T-helper 17 cell (primary cell): ENCODE measurements at places on chromosomes 3 and 15.

DNA sequence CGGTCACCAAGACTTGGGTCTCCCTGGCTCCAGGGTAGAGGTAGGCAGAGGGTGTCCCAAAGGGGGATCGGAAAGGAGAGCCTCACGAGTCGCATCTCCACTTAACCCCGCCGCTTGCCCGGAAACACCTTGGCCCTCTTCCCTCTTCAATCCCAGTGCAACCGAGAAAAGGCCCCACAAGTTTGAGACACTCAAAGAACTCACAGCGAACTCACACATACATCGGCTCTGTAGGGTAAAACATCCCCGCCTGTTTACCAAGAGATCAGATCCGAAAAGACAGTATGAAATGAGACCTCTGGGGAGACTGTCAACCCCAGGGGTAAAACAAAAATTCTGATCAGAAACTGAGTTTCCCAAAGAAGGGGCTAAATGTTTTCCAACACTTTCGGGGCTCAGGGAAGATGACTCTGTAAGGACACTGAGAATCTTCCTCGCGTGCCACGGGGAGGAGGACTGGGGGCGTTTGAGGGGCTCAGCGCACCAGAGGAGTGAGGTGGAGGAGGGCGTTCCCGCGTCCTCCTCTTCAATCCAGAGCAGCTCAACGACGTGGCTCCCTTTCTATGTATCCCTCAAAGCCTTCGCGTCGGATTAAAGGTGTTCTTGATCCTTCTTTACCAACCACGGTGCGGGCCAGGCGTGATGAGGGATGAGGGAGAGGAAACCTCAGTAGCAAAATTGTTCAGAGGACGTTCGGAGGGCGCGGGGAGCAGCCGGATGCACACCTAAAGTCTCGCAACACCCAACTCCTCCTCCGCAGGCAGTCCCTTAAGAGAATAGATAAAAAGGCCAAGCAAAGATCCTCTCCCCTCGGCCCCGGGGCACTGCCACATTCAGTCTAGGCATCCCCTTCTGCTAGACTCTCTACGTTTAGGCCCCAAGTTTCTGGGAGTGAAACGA, 3.7 kb downstream of the WNT5A start:
- no peak for DNase-seq

DNA sequence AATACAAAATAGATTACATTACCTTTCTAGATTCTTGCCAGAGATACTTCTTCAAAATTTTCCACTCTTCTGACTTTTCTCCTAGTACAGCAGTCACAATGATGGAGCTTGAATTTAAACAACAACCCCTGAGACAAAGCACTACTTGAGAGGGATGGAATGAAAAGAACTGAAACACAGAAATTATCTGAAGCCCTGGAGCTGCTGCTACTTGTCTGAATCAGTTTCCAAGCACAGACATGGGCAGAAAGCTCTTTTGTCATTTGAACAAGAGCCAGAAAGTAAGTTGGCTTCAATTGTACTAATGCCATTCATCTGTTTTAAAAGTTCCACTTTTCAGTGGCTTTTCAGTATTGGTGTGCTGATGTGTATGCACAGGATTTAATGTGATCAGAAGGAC, 718.5 kb upstream of the ARPP21 start:
- DNase-seq = no peak

DNA sequence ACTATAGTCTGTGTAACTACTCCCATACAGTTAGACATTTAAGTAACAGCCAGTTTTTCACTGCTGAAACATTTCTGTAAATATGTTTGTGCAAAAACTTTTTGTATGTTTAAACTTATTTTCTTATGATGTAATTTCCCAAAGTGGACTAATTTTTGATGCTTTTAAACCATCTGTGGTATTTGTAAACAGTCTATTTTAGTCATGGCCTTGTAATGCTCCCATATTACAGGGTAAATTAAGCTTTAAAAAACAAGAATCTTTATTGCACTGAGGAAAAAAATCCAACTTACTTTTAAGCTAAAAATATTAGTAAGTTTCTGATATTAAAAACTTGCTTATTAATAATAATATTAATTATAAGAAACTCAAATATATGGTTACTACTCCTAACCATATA, 13.5 kb downstream of the CCDC14 start:
- DNase-seq = no peak

- DNase-seq = no peak
These were observed 5.2 kb upstream of the CPLX3 start for GRCh38 chr15:74821091-74821789.

DNA sequence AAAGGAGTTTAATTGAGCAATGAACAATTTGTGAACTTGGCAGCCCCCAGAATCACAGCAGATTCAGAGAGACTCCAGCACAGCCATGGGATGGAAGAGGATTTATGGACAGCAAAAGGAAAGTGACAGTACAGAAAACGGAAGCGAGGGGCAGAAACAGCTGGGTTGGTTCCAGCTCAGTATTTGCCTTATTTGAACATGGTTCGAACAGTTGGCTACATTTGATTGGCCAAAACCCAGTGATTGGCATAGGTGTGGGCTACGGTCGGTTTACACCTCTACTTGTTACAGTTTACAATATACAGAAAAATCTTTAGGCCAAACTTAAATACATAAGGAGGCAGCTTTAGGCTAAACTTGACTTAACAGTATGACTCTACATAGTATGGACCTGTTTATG, 9.7 kb upstream of the MAP3K13 start:
- no peak for DNase-seq

GRCh38 chr3:188205992-188206416, 52.0 kb downstream of the LPP start:
- DNase-seq = no peak

GRCh38 chr15:97386940-97387339, 573.6 kb upstream of the ARRDC4 start:
- DNase-seq = no peak

GRCh38 chr3:72950372-72950771, 46.2 kb upstream of the PPP4R2 start:
- no peak for DNase-seq

GRCh38 chr3:132637590-132637989, 22.0 kb downstream of the ACAD11 start:
- no peak for DNase-seq

DNA sequence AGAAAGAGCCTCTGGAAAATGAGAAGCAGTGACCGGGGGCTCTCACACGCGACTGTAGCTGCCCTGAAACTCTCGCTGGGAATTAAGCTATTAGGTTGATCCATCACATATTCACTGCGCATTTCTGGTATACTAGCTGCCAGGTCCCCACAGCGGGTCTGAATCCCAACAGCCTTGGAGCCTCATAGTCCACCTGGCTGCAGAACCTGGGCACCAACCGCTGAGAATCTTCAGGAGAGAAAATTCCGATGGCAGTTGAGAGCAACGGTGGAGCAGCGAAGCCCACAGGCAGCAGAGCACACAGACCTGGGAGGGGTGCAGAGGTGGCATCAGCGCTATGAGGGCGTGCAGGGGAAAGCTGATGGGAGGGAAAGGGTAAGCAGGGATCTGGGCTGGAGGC, 75.1 kb downstream of the FAM174B start:
- DNase-seq = no peak

DNA sequence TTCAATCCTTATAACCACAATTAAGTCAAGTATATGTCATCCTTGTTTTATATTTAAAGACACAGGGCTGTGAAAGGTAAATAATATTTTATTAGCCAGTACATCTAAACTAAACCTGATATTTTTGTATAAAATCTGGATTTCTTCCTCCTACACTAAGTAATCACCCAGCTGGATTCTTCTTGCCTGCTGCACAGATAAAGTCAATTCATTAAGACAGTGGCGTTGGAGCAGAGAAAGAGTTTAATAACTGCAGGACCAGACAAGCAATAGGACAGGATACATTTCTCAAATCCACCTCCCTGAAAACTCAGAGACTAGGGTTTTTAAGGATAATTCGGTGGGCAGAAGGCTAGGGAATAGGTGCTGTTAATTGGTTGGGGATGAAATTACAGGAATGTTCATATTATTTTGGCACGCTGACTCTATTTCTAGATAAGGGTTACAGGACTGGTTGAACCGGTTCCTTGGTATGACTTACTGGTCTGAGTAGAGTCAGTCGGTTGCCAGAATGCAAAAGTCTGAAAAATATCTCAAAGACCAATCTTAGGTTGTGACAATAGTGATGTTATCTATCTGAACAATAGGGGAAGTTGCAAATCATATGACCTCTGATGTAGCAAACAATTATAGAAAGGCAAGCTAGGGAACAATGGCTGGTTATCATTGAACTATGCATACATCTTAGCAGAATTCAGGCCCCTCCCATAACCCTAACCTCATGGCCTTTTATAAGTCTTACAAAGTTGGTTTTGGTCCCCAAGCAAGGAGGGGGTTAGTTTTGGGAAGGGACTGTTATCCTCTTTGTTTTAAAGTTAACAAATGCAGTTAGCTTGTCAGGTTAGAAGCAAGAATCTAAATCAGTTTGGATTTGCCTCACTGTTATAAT, 244.8 kb downstream of the ALCAM start:
- no peak for DNase-seq

DNA sequence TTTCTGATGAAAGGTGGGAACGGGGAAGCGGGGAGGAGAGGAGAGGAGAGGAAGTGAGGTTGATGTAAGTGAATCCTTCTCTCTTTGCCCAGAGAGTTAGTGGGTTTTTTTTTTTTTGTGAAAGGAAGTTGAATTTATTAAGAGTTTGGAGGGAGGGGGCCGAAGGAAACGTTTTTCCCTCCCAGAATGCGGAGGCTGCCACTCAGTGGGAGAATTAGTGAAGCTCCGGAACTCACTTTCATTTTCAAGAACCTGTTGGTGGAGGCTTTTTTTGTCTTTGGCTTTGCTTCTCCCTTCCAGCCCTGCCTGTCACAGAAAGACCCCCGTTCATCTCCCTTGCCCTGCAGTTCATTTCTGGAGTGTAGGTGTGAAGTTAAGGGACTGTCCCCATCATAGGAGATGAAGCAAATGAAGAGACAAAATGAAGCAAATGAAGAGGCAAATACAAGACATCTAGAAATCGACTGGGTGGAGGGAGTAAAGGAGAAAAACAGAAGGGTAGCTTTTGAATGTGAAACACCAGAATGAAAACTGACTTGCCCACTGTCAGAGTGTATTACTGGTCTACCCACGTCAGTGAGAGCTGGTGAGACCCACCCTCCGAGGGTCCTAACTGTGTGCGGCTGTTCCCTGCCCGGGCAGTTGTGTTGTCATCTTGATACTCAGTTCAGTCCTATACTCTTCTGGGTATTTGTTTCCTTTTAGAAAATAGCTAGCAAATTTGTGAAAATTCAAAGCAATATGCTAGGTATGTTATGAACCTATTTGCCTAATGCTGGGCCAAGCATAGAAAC, 91.5 kb downstream of the ITPR1 start:
- no peak for DNase-seq

DNA sequence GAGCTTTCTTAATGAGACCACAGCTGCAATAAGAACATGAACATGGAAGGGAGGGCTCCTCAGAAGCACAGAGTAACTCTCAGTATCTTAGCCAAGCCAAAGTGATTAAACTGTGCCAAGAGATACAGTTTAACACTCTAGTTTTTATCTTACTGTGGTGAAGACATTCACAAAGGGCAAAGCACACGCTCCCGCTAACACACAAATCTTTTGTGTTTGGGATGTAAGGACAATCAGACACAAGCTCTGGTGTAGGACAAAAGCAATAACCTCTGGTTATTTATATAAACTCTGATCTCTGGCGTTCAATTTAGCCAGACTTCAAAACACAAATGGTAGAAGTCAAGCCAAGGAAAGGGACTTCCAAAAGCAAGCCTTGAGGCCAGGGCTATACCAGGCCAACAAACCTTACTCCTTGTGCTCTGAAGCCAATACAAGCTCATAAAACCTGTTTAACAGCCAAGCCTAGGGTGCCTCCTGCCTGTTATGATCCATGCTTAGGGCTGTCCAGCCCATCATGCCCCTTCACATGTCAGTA, 27.8 kb downstream of the DPH3 start:
- no peak for DNase-seq

DNA sequence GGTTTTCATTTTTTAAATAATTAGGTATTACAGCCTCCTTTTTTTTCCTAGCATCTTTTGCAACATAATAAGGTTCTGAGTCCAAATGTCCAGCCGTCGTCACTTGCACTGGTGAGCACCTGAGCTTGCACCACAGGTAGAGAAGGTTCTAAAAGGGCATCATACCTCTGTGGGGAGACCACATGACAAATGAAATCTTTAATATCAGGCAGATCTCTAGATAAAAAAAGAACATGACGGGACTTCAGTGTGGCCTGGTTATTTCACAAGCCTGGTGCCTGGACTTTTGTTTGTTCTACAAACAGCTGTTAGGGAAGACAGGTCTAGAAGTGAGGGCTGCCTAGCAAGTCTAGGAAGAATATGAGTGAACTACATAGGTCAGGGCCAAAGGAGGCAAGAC, 3.6 kb downstream of the ZBED2 start:
- no peak for DNase-seq

DNA sequence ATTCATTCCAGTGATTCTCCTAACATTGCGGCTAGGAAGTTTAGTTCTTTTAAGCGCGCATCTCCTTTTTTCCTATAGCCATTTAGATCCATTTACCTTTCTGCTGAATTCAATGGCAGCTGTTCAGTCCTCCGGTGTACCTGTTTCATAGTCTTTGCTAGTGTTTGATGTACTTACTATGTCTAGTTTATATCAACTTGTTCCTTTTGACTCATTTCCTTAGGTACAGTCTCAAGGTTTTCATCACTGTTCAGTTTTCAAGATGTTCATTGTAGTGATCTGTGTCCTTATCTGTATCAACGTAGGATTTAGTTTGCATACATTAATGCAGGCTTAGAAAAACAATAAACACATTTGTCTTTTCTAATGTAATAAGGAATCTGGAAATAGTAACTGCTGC, 59.0 kb upstream of the MBNL1 start:
- DNase-seq = no peak

DNA sequence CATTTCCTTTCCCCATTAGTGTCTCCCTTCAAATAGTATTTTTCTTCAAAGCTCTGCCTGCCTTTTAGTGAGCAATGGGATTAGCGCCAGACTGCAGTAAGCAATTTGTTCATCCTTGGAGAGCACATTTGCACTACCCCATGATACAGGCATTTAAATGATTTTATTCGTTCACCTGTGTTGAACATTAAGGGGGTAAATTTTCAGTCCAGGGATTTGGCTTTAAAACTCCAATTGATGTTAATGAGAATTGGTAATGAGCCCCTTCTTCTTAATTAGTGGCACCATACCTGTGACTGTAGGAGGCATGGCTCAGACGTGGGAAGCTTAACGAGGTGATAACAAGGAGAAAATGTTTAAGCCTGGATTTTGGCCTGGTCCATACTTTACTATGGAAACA, 161.4 kb upstream of the NANOGP8 start:
- no peak for DNase-seq

GRCh38 chr3:130795396-130795795, 48.8 kb upstream of the PIK3R4 start:
- DNase-seq = no peak

- no peak for DNase-seq
These were observed 59.7 kb upstream of the TMEM108 start for GRCh38 chr3:132978464-132978863.

- DNase-seq = no peak
These were observed 356.1 kb downstream of the OTOL1 start for GRCh38 chr3:161852744-161853143.
